Inflammatory macrophage (primary cell): ENCODE measurements at places on chromosomes 7 and 10.
A peak's percentile ranks its signal among the peaks of the same experiment; 100 is the strongest.

DNA sequence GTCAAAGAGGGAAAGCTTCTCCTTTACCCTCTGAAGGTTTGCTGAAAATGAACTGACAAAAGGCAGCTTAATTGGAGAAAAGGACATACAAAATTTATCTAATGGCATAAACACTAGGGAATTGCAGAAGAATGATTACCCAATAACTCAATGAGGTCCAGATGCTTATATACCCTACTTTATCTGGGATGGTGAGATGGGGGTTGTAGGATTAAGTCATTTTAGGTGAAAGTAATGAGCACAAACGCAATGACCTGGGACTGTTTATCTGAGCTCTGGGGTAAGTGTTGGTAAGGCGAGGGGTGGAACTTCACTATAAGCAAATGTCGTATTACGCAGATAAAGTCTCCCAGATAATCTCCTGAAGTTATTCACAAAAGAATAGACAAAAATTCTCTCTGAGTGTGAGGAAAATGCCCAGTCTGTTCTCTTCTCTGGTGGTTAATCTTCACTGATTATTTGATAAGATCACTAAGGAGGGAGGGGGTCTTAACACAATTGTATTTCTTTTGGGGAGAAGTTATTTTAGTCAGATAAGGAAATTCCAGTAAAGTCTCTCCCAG is 1067.8 kb downstream of the DNAJB9 start:
- DNase-seq: no peak

- DNase-seq: no peak
These were observed 84.4 kb downstream of the KLF6 start for GRCh38 chr10:3700531-3701076.

DNA sequence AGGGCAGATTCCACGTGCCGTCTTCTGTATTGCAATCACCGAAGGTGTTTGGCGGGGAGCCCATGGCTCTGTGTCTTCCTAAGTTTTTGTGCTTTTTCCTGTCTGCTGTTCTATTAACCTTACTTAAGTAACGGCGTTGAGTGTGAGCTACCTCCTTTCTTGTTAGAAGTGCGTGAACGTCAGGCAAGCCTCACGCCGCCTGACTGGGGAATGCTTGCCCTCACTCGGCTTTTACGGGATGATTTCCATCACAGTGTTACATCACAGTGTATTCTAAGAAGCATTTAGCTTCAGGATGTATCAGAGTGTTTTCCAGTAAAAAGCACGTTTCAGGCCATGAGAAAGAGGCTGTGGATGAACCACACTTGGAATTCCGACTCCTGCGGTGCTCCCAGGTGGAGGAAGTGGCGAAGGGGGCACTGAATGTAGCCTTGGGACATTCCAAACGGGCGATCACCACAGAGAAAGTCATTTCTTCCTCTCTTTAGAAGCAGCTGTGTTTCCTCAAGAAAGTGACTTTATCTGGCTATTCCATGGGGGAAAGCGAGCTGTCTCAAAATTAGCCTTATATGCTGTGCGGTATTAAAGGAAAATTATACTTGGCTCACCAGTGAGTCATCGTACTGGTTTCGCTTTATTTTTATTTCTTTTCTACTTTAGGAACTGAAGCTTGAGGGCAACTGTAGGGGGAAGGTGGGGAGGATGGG is 290.7 kb downstream of the KLF6 start:
- no peak for DNase-seq

DNA sequence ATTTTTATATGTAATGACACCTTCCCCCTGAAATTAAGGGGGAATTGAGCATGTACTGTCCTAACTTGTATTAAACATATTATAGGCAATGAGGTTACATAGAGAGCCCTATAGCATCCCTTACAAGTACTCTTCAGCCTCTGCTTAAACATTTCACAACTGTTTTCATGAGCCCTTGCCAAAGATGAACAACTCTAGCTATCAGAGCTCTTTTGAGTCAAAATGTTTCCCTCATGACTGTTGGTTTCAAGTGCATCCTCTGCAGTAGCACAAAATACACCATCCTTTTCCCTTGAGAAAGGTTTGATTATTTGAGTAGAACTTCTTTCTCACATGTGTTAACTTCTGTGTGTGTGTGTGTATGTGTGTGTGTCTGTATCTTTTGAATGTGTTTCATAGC is 1157.6 kb upstream of the CELF2 start:
- no peak for DNase-seq

- no peak for DNase-seq
These were observed 263.2 kb downstream of the HGF start for GRCh38 chr7:81506609-81507008.

DNA sequence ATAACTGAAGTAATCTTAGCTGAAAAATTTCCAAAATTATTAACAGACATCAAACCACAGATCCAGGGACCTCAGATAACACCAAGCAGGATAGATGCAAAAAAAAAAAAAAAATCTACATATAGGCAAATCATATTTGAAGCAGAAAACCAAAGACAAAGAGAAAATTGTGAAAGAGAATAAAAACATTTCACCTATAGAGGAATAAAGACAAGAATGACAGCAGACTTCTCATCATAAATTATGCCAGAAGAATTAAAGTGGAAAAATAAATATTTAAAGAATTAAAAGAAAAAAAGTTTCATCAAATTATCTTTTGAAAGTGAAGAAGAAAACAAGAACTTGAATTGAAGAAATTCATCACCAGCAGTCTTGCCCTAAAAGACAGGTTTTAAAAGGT is 467.5 kb downstream of the GPAM start:
- DNase-seq: no peak

GRCh38 chr7:10584886-10585285 is 388.8 kb upstream of the PHF14 start:
- no peak for DNase-seq

DNA sequence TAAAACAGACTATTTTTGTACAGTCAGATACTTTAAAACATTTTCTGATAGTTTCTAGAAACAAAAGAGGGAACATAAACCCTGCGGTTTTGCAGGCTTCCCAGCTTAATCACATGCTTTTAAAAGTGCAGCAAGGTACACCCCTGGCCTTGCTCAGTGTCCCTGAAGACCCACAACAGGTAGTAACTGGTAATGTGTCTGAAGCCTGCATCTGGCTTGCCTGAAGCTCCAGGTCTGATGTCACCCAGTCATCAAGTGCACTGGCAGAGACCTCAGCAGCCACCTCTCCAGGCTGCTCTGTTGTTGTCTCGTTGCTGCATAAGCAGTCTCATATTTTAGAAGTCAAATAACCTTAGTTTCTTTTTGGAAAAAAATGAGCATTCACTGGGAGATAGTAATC is 376.1 kb upstream of the MTPN start:
- DNase-seq: no peak

DNA sequence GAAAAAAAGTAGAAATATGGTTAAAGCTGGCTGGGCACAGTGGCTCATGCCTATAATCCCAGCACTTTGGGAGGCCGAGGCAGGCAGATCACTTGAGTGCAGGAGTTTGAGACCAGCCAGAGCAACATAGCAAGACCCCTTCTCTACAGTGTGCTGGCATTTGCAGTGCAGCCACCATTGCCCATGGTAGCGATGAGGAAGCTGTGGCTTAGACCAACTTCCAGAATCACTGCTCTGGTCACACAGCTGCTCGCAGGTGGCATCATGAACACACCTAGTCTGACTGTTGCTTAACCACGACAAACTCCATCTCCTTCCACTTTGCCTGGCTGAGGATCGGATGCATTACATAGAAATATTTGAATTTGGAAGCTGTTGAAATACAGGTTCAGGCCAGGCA is 137.1 kb downstream of the CUX1 start:
- peak; percentile 4 for DNase-seq

- no peak for DNase-seq
These were observed 90.1 kb downstream of the PIP4K2A start for GRCh38 chr10:22624287-22624738.

DNA sequence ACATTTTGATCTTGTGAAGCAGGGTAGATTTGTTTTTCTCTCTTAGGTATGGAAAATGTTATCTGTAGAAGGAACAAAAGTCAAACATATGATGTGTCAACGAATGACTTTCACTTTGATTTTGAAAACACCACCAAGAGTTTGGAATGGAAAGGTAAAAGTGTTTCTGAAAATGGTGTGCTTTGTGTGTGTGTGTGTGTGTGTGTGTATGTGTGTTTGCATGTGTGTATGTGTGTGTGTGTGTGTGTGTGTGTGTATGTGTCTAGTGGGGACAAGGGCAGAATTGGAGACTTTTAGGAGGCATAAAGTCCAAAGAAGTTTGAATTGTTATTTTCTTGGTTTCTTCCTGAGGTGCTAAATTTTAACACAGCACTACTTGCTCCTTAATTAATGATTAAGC is 115.4 kb upstream of the PRKCQ start:
- no peak for DNase-seq

DNA sequence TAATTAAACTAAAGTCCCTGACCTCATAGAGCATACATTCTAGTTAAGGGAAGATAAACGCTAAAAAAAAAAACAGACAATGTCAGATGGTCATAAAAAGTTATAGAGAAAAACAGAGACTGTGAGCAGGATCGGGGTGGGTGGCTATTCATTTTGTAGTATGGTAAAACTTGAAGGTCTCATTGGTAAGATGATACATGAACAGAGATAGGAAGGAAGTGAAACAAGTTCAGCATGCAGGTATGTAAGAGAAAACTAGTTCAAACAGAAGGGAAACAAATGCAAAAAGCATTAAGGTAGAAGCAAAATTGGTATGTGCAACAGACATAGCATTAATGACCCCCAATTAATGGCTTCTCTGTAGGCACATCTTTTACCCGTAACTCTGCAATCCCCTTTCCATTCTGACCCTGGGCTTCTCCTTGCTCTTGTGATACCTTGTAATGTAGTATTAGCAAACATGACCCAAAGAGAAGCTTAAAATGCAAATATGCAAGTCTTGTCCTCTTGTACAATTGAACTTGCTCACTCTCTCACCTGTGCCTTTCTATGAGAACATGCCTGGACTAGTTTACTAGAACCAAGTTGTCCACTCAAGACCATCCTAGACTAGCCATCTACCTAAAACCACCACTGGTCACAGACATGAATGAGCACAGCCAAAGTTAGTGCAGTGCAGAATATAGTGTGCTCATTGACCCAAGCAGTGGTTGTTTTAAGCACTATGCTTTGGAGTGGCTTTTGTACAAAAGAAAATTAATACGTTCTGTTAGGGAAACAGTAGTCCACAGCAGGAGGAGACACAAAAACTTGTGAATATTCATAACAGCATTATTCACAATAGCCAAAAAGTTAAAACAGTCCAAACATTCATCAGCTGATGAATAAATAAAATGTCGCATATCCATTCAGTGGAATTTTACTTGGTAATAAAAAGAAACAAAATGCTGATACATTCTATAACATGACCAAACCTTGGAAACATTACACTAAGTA is 57.0 kb downstream of the BRAF start:
- no peak for DNase-seq

DNA sequence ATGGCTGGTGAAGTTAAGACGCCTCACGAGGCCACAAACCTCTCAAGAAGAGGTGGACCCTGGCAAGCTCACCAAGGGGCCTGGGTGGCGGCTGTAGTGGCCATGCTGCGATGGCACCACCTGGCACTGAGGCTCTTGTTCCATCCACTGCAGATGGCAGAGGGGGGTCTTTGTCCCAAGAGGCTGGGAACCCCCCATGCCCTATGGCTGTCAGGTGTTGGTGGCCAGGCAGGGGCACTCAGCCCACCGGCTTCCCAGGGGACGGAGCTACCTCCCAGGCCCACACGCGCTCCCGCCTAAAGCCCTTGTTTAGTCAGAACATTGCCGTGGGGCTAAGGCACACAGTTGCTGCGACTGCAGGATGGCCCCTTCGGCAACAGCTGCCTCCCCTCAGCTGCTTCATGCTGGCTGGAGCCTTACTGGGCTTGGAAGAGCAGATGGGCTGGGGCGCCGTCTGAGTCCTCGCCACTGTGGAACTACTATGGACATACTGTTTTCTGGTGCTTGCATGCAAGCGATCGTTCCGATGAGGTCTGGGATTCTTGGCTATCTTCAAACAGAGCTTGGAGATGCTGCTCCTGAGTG is 46.8 kb downstream of the DPYSL4 start:
- DNase-seq: no peak

- DNase-seq: no peak
These were observed 106.4 kb upstream of the DNAJB12 start for GRCh38 chr10:72461085-72461484.

DNA sequence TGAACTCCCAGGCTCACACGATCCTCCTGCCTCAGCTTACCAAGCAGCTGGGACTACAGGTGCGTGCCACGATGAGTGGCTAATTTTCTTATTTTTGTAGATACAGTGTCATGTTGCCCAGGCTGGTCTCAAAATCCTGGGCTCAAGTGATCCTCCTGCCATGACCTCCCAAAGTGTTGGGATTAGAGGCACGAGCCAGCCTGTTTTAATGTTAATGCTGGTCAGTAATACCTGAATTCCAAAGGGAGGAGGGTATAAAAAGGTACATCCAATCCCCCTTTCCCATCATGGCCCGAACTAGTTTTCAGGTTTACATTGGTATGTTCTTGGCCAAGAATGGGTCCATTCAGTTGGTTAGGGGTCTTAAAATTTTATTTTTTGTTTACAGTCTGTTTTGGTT is 329.1 kb downstream of the PARD3 start:
- no peak for DNase-seq

GRCh38 chr10:4819707-4820106 is 6.3 kb upstream of the AKR1E2 start:
- no peak for DNase-seq

DNA sequence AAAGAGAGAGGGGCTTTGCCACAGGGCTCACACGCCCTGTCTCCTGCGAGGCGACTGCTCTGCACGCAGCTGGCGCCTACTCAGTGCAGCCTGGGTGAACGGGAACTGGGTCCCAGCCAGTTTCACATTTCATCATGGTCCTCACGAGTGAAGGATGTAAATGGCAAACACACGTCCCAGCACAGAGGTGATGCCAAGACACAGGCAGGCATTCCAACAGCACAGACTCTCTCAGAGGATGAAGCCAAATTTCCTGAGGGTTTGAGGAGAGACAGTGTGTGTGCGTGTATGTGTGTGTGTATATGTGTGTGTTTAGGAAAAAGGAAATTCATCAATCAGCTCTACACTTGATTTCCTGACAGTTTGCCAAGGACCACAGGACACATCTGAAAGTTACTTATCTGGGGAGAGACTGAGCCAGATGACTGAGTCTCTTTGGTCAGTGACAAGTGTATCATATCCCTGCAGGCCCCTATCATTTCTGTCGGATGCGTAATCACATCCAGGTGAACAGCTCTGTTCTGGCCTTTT is 53.9 kb downstream of the CHST15 start:
- DNase-seq: peak; percentile 20

DNA sequence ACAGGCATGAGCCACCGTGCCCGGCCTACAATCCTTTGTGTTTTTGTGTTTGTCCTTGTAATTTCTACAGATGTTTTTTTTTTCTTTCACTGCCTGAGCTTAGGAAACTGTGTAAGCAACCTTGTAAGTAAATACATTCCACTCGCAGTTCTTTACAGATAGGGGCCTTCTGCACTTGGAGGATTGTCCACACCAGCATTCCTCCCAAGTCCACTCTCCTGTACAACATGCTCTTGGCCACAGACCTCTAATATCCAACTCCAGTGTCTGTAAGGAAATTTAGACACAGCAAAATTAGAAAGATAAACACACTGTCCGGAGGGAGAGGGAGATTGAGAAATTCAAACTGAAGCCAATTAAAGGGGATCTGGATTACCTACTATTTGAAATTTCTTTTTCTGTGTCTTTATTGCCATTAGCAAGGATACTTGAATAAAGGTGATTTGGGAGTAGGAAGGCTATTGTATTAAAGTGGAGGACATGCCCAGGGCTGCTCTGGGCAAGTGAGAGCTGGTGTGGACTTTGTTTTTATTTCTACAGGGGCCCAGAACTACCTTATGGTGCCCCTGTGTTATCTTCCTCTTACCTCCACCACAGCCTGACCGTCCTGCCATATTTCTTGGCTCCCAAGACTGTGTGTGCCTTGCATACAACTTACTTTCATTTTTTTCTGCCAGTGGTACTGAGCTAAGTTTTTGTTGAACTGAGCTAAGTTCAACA is 9.7 kb downstream of the MXI1 start:
- DNase-seq: no peak
